ENCODE measurements at places on chromosomes 13 and 19. TPM values are rescaled to one million over a fixed set of nuclear protein-coding genes. Genes with fewer than 3 reads are reported as not detected.

Gene LRP3
- 33.3 TPM for total RNA-seq

Gene IGFL3
- total RNA-seq, result not detected

- DNase-seq, result no peak
Measured at GRCh38 chr13:80901530-80901929, 560.6 kb upstream of the SPRY2 start.

DNA sequence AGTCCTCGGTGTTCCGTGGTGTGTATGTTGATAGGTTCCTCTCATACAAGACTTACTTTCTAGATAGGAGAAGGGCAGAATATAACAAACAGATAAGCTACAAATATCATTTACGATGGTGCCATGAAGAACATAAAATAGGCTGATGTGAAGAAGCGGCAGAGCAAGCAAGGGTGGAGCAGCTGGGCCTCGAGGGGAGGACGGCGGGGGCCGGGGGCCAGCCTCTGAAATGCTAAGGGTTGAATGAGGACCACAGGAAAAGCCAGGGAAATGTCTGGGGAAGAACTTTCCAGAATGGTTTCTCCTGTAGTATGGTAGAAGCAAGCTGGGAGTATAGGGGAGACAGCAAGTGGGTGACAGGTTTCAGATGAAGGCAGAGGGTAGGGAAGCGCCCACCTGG is 529.5 kb downstream of the LIG4 start:
- no peak for DNase-seq

DNA sequence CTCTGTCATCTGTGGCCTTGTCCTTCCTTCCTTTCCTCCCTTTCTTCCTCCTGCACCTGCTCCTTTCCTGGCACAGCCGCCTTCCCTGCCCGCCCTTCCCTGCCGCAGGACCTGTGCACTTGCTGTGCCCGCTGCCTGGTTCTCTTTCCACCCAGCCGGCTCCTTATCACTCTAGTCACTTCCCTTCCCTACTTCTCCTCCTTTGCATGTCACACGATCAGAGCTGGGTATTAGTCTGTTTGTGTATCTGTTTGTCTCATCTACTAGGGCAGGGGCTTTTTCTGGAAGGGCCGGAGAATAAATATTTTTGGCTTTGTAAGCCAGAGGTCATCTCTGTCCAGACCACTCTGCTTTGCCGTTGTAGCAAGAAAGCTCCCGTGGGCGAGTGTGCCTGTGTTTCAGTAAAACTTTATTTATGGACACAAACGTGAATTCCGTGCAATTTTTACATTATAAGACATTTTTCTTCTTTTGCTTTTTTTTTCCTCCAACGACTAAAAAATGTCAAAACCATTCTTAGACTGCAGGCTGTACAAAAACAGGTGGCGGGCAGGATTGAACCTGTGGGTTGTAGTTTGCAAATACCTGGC is 6.1 kb downstream of the KDM4B start:
- DNase-seq, result no peak

DNA sequence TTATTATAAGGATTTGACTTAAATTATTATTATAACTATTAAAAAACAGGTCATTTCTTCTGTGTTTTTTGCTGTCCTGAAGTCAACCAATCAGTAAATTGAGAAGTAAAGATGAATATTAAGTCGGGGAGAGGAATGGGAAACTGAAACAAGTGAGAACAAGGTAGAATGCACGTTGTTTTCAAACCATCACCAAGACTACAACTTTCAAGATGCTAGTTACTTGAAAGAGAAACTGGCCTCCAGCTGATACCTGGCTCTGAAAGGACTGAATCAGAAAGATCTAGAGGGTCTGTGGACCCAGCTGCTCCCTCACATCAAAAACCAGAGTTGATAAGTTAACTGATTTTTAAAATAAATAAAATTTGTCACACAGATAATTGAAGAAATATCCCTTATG is 1301.5 kb upstream of the ATXN8OS start:
- DNase-seq, result no peak

DNA sequence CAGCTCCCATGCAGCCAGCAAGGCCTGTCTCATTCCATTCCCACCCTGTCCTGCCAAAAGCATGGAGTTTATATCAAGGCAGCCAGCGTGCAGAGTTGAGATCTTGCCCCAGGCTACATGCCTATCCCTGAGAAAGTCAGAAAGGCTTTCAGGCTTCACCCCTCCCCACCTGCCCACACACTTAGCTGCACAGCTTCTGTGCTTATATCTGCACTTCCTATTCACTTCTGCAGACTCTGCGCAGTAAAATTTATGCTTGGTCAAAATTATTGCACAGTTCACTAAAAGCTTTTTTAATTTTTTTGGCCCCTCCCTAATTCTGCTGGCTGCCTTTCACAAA is 12.5 kb upstream of the ZNF675 start:
- DNase-seq, result no peak

- DNase-seq, result no peak
Measured at GRCh38 chr13:51437550-51438127, 15.2 kb downstream of the INTS6 start.

GRCh38 chr13:68895696-68896095 is 1211.9 kb upstream of the ATXN8OS start:
- no peak for DNase-seq

GRCh38 chr13:67880916-67881315 is 650.8 kb upstream of the PCDH9 start:
- no peak for DNase-seq

DNA sequence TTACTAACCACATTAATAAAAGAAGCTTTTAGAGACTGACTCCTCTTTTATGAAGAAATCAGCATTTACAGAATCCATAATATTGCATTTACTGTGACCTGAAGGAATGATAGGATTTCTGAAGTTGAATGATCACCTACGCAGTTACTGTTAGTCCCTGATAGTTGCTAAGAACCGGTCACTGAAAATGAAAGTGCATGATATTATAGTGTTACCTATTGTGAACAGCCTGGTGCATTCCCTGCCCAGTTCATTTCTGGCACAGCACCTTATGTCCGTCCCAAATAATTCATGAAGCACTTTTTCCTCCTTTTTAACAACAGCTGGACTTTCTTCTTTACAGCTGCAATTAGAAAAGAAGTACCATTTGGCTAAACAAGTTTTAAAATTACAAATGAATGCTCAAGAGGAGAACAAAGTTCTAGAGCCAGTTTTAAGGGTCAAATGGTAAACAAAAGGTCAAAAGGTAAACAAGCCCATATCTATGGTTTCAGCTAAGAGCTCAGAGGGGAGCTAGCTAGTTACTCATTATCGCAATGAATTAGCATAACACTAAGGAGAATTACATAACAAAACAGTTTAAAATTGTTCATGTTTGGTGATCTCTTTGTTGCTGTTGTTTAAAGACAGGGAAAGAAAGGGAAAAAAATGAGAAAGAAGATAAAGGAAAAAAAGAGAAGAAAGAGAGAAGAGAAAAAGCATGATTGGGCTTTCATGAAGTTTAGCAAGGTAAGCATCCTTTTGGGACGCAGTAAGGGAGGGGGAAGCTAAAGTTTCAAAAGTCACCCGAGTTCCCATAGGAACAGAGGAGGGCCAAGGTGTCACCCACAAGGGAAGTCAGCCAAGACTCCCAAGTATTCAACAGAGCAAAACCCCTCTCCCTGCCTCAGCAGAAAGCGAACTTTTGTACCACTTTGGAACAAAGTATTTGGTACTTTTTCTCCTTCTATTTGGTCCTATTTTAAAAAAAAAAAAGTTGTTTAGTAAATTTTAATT is 50.2 kb downstream of the FLT3 start:
- no peak for DNase-seq

Data from thyroid gland (tissue), 4 donors.